ENCODE measurements at places on chromosomes 7 and 10.

- no peak for DNase-seq
These were observed 418.5 kb upstream of the MGMT start for GRCh38 chr10:129048513-129048912.

GRCh38 chr7:90655566-90655965 lies 59.4 kb downstream of the CDK14 start:
- DNase-seq: no peak

DNA sequence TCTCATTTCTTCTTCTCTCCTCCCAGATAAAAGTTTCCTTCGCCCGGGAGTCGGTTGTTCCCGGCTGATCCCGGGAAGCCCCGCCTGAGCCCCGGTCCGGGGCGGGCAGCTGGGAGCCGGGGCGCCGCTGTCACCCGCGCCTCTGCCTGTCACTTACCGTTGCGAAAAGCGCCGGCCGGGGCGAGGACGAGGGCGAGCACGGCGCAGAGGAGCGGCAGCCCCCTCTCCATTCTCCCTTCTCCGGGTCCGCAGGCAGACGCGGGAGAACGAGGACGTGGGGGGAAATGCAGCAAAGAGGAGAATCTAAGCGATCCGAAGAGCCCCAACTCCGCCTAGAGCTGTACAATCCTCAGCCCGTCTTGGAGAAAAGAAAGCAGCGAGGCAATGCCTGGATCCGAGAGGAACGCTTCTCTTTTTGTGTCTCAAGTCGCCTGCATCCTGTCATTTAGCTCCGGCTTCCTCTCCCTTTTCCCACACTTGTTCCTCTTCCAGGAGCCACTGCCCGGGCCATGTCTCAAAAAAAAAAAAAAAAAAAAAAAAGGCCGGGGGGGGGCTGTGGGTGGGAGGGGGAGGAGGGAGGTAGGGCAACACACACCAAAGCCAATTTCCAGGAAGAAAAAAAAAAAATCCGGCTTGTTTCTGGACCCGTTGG lies at the start of gene NRP1:
NRP1 (minus strand) TSS at position 515 of the 652 bp plus-strand sequence; CDS start at position 230, 285 bp downstream.
- DNase-seq: peak; percentile 31

DNA sequence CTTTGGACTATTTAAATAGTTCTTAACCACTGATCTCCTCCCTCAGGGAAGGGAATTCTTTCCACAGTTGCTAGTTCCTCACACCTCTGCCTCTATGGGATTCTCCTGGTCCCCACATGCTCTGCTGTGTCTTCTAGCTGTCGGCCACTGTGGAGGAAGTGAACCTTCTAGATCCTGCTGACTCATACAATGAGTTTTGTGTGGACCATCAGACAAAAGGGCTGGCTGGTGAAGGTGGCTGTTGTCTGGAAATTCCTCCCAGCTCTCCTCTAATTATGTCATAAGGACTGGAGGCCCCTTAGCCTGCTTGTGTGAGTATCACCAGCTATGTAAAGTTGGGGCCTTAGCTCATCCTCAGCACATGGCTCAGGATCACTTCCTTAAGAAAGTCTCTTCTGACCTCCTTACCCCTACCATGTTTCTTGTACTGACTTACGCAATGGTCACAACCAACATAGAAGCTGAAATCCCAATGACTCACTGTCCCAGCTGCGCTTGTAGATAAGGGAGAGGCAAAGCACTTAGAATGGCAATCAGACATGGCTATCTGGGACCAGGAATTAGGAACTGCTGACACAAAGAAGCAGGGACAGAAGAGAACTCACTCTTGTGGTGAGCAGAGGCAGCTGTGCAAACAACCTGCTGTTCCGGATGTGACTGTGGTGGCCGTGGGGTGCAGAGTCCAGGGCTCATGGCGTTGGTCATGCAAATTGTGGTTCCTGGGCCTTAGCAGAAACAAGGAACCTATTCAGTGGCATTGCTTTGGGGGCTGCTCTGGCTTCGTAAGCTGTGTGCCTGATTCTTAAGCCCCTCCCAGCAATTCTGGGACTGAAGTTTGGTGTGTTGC lies 2.5 kb upstream of the MACC1 start:
- DNase-seq: no peak

DNA sequence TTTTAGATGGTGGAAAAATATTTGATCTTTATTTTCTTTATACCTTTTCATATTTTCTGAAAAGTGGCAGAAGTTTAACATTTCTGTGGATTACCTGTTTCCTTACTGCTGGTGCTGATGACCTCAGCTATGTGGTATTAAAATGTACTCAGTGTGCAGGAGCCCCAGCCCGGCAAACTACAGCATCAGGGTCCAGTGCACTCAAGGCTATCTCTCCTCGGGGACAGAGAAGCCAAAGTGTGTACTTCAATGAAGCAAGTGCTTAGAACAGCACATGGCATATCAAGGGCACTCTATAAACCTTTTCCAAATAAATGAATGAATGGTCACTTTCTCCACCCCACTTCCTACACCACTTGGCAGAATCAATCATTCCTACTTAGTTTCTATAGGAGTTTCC lies 111.8 kb downstream of the HIP1 start:
- no peak for DNase-seq

DNA sequence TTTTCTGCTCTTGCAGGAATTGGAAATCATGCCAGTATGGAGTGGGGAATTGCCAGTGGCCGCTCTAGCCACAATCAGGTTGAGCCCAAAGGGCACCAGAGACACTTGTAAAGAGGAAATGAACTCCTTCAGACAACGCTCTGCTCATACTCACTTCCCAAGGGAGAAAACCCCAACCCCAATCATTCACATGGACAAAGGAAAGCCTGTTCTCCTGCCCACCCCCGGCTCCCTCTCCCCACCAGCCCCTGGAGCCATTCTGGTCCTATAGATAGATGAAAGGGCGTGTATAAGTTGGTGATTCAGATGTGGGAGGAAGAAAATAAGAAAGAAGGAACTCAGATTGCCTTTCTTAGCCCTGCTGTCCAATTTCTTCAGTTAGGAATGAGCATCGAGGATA lies 57.4 kb downstream of the GFRA1 start:
- no peak for DNase-seq

GRCh38 chr10:92892691-92893054 lies 44.4 kb downstream of the EXOC6 start:
- no peak for DNase-seq

DNA sequence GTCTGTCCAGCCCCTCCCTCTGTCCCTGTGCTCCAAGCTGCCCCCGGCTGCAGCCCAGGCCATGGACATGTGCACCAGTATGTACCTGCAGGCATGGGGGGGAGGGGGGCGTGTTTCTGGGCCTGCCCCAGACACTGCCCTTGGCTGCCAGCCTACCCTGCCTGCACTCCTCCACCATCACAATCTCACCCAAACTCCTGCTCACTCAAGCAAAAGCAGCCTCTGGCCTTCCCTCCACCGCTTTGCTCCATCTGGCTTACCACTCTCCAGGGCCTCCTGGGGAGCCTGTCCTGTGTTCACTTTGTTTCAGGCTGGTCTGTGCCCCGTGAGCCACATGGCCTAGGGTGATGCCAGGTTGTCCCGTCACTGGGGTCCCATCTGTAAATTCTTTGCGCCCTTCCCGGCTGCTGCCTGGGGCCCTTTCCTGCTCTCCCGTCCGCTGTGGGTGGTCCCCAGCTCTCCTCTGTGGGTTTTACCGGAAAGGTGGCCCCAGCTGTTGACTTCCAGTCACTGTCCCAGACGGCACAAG lies 33.3 kb upstream of the PPIF start:
- no peak for DNase-seq

- DNase-seq: no peak
These were observed 982.4 kb upstream of the LRRTM3 start for GRCh38 chr10:65943451-65943850.

DNA sequence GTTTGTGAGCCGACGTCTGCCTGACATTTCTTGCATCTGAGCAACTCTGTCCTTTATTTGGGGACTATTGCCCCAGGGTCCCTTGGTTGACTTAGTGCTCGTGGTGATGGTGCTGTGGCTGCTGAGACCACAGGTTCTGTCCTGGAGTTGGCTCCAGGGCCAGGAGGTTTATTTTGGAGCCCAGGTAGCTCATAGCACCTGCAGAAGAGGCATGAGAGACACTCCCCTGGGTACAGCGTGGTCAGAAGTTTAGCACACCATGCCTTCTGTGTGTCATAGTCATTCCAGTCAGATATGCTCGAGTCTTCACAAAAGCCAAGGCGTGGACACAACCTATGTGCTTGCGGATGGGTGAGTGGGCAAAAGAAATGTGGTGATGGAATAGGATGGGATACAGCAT lies 496.9 kb downstream of the TCERG1L start:
- no peak for DNase-seq

DNA sequence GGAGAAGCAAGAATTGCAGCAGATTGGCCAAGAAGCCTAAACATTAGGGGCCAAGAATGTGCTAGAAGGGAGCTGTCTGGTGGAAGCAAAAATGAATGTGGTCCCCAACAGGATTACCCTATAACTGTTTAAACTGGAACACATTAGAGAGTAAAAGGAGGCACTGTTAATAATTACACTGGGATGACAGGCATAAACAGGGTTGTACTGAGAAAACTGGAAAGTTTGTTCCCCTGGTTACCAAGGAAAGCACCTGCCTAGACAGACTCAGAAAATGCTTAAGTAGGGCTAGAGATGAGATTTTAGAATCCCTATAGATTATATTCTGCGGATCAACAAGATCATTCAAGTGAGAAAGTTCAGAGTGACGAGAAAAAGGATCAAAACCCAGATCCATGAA lies 100.8 kb downstream of the CTTNBP2 start:
- DNase-seq: no peak

DNA sequence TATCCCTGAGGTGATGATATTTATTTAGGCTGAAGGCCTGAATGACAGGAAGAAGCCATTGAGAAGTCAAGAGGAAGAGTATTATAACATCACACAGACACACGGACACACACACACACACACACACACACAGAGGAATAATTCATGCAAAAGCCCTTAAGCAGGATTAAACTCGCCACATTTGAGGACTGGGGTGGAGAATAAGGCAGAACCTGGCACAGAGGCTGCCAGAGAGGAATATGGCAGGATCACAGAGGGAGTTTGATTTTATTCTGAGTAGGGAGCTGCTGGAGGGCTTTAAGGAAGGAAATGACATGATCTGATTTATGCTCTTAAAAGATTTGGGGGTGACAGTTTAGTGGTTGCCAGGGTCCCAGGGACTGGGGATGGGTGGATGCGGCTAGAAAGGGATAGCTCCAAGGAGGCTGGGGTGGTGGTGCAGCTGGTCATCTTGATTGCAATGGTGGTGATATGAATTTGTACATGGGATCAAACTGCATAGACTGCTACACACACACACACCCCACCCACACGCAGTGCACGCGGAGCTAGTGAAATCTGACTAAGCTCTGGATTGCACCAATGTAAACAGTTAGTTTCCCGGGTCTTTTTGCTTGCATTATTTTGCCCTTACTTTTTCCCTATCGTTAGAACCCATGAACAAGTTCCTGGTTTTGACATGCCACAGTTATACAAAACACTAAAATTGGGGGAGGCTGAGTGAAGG lies 11.2 kb downstream of the SMURF1 start:
- no peak for DNase-seq

GRCh38 chr10:122255509-122256301 lies 15.4 kb upstream of the BTBD16 start:
- no peak for DNase-seq

DNA sequence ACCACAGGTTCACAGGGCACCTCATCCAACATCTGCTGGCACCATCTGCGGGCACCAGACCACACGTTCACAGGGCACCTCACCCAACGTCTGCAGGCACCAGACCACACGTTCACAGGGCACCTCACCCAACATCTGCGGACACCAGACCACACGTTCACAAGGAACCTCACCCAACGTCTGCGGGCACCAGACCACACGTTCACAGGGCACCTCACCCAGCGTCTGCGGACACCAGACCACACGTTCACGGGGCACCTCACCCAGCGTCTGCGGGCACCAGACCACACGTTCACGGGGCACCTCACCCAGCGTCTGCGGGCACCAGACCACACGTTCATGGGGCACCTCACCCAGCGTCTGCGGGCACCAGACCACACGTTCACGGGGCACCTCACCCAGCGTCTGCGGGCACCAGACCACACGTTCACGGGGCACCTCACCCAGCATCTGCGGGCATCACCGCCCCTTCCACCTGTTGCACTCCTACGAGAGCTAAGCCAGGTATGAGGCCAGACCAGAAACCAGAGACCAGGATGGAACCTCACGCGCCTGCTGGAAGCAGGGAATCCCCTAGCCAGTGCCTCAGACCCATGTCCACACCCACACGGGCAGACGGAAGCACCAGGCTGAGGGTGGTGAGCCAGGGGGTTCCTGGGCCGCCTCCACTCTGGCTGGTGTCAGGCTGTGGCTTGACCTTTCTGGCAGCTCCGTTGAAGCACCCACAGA lies 182.8 kb downstream of the MAD1L1 start:
- peak; percentile 19 for DNase-seq

DNA sequence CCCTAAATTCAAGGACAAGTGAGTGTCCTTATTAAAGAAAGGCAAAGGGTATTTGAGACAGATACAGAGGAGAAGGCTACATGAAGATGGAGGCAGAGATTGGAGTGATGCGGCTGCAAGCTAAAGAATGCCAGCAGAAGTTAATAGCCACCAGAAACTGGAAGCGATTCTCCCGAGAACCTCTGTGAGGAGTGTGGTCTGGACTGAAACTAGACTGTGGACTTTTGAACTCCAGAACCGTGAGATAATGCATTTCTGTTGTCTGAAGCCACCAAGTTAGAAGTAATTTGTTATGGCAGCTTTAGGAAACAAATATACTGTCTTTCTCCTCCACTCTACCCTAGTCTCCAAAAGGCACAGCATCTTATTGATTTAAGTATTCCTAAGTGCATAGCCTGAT lies 80.3 kb upstream of the CREB5 start:
- no peak for DNase-seq

GRCh38 chr10:70053841-70054288 lies 1.2 kb downstream of the MACROH2A2 start:
- DNase-seq: peak; percentile 51

DNA sequence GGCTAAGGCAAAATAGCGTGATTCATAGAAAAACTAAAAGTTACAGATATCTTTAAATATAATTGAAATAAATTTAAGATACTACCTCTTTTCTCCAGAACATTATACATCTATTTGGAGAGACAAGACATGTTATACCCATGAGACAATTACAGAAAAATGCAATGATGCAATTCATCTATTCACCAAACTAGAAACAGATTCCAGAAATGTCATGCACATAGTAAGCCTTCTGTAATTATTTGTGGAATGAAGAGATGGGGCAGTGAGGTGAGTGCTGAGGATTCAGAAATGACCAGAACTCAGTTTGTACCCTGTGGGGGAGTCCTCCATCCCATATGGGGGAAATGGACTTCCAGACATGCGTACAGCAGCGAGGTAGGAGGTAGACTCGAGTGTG lies 99.4 kb downstream of the MKX start:
- no peak for DNase-seq

DNA sequence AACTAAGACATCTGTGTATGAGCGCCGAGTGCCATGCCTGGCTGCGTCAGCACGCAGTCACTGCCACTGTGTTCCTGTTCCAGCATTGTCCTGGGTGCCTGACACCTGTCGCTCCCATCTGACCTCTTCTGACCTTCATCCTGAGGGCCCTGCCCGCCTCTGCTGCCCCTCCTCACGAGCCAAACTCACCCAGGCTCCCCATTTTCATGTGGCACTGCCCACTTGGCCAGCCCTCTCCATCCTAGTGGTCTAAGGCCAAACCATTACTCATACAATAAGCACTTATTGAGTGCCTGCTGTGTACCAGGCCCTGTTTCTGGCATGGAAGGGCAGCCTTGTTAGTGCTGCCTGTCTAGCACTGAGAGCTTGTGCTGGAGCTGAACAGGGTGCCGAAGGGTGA lies 77.2 kb upstream of the PCBD1 start:
- no peak for DNase-seq

- DNase-seq: no peak
These were observed 235.7 kb upstream of the SEMA3C start for GRCh38 chr7:81154565-81154964.

GRCh38 chr10:93604146-93604545 lies 3.1 kb upstream of the RBP4 start:
- no peak for DNase-seq
